Left hindlimb (tissue), 1 donor: ENCODE measurements at places on chromosomes 5 and 9.

DNA sequence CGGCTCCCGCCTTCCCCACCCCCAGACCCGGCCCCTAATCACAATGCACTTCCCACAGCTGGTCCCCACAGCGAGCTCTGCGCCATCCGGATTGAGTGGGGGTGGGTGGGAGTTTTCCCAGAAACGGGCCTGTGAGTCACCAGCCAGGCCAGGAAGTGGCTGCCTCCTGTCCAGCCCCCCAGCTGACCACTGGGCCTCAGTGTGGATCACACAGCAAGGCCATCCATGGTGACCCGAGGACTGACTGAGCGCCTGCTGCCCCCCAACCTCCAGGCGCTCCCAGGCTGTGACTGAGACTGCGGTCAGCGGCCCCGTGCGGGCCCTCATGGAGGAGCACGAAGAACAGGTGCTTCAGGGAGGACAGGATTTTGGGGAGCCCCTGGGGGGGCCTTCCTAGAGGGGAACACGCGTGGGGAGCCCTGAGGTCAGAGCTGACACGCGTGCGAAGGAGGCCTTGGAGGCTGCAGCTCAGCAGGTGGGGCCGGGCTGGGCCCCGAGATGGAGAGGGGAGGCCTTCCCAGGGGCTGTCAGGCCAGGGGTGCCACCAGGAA is 48.3 kb upstream of the EGFL7 start:
- peak; percentile 79 for DNase-seq

DNA sequence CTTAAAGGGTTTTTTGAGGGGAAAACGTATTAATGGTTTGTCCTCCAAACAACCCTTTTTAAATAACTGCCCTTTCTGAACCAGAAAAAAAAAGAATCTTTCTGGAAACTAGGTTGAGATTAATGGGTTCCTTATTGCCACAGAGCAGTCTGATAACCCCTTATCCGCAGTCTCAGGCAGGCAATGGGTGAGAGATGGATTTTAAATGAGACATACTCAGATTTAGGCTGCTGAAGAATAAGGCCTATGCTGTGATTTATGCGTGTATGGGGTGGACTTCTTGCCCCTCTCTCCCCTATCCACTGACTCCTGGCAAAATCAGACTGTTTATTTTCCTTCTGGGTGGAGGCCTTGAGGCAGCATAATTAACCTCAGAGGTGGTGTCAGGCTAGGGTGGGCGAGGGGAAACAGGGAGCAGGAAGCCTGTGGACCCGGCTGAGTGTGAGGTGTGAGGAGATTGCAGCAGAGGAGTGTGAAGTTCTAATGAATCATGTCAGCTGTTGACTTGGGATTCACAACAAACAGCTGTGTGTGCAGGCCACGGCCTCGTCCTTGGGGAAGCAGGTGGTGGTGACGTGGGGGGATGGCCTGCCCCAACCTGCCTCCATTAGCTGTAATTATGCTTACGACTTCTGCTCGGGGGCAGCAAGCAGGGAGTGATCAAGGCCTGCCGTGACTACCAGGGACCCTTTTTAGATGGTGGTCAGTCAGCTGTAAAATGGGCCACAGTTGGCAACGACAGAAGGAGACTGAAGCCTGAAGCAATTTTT is 196.4 kb downstream of the SEMA6A start:
- peak; percentile 54 for DNase-seq

- no peak for DNase-seq
Measured at GRCh38 chr5:37045703-37046102, 169.1 kb downstream of the NIPBL start.

GRCh38 chr9:27864644-27865438 is 291.6 kb upstream of the C9orf72 start:
- DNase-seq: peak; percentile 34

- DNase-seq: peak; percentile 87
Measured at GRCh38 chr9:35907711-35908503, 1.4 kb upstream of the SPAAR start.

- peak; percentile 88 for DNase-seq
Measured at GRCh38 chr5:33891788-33892619, at the start of gene ADAMTS12. TSS of gene ADAMTS12 (minus strand) at chr5:33891990. CDS start at chr5:33891856, 134 bp downstream.

DNA sequence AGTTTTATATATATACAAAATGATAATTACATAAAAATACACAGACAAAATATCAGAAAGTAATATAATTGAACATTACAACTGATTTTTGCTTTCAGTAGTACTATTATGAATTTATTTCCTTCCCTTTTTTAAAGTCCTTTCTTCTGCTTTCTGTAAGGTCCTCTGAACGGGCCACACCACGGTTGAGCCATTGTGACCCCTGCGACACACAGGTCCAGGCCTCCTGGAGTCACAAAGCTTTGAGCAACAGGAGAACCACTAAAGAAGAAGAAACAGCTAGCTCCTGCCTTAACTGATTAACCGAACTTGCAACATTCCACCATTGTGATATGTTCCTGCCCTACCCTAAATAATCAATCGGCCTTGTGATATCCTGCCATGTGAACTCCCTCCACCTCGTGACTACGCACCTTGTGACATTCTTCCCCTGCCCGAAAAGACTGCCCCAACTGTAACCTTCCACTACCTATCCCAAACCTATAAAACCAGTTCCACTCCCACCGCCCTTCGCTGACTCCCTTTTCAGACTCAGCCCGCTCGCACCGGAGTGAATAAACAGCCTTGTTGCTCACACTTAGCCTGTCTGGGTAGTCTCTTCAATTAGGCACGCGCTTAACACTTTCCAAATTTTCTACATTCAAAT is 375.0 kb upstream of the RFX3 start:
- no peak for DNase-seq

- DNase-seq: no peak
Measured at GRCh38 chr9:93254806-93255493, 71.0 kb downstream of the WNK2 start.

DNA sequence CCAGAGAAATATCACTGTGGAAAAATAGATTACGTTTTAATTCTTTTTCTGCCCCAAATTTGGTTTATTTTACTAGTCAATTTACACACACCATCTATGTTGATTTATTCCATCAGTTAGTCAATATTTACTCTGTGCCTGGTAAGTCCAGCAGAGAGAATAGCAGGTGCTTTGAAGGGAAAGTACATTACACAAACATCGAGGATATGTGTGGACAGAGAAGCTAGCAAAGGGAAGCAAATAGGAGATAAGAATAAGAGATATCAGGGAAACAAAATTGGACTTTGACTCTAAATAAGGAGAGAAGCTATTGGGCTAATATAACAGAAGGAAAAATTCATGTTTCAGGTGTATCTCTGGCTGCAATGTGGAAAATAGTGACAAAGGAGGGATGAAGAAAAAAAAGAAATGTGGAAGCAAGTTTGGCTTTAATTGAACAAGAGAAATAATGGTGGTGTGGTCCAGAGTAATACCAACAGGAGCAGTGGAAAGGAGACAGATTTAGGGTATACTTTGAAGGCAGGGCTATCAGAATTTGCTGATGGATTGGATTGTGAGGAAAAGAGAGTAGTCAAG is 587.7 kb upstream of the CDH6 start:
- DNase-seq: no peak

- no peak for DNase-seq
Measured at GRCh38 chr5:121053055-121053985, 589.2 kb downstream of the PRR16 start.

DNA sequence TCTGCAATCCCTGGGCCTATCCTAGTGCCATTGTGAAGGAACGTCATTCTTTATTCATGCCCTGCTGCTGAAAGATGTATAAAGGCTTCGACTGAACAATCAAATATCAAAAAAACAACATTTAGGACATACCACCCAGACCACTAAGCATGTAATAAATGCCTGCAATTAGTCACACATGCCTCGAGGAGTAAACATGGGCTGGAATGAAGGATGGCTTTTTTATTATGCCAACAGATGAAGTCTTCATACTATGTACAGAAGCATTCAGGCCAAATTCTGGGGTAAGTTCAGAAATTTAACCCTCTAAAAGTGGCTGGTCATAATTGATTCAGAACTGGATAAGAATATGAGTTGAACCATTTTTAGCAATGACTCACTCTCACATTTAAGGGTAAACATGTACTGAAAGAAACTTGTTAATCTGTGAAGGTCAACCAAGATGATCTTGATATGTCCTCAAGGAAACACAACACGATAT is 38.1 kb downstream of the FAM240B start:
- no peak for DNase-seq

GRCh38 chr5:1463326-1464095 is 18.3 kb upstream of the SLC6A3 start:
- no peak for DNase-seq

DNA sequence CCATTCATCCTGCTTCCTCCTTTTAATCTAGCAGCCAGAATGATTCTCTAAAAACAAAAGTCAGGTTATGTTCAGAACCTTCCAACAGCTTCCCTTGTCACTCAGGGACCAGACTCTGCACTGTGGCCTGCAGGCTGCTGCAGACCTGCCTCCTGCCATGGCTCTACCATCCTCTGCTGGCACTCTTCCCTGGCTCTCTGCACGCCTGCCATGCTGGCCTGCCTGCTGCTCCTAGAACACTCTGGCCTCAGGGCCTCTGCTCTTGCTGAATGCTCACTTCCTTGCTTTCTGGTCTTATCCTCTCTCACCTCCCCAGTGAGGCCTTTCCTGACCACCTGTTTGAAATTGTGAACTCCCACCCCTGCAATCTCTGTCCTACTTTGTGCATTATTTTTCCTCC is 149.4 kb downstream of the CD180 start:
- no peak for DNase-seq

DNA sequence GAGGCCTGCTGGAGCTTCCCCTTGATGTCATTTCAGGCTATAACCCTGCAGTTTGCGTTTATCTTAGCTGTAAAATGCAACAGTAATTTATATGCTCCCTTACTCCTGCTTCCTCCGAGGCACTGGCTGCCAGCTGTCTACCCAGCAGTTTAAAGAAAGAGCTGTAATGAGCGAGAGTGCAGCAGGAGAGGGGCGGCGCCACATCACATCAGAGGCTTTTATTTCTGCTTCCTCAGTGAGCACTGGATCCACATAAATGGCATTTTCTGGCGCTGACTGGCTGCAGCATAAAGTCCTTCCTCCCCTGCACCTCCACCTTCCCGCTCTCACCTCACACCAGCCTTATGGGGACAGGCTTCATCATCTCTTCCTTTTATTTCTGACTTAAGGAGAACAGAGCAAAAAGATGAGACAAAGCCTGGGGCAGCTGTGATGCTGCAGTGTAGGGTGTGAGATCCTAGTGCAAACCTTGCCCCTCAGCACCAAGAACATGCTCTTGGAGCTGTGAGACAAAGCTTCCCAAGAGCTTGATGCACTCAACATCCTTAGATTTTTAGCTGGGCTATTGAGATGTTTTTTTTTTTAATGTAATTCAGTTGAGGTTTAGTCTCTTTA is 829.6 kb upstream of the ZNF608 start:
- peak; percentile 66 for DNase-seq

GRCh38 chr5:41270423-41271251 is 57.3 kb upstream of the C6 start:
- DNase-seq: no peak

DNA sequence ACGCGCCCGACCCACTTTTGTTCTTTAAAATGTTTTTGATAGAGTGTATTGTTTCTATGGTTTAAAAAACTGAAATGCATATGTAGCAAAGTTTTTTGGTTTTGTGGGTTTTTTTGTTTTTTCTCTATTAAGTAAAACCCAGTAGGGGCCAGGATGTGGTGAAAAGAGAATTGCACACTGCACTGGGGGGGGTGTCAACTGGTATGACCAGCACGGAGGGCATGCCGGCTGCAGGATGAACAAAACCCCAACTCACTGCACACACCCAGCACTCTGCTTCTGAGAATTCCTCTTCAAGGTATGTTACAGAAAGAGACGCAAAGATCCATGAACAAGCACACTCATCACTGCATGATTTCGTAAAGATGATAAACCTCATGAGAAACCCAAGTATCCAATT is 75.0 kb downstream of the STK10 start:
- DNase-seq: no peak

- no peak for DNase-seq
Measured at GRCh38 chr9:121770415-121771273, 119.2 kb downstream of the DAB2IP start.

- DNase-seq: no peak
Measured at GRCh38 chr5:6083311-6083978, 294.9 kb downstream of the MED10 start.

GRCh38 chr5:5285906-5286305 is 136.6 kb upstream of the ICE1 start:
- DNase-seq: no peak

- DNase-seq: no peak
Measured at GRCh38 chr5:135951807-135952206, 3.0 kb downstream of the LECT2 start.

DNA sequence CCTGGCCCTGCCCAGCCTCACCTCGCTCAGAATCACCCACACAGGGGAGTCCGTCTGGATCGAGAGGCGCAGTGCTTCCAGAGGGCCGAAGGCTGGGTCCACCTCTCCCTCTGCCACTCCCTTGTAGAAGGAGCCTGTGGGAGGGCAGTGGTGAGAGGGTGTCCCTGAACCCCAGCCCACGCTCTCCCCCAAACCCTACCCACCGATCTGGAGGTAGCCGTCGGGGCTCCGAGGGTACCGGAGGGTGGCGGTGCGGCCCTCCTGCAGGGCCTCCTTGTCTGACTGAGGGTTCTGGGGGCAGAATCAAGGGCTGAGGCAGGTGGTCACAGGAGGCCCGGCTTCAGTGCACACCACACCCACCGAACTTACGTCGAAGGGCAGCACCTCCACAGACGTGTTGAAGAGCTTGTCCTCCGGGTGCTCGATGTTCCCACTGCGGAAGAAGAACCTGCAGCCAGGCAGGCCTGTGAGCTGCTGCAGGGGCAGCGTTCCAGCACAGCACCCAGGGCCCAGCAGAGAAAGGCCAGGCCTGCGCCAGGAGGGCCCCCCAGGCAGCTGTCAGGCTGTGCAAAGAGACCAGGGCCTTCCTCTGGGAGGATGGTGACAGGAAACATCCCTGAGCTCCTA is 4.5 kb downstream of the LTC4S start:
- DNase-seq: no peak

- no peak for DNase-seq
Measured at GRCh38 chr5:52731274-52732027, 56.3 kb upstream of the ITGA1 start.

GRCh38 chr9:10274988-10275387 is 337.8 kb downstream of the PTPRD start:
- no peak for DNase-seq

DNA sequence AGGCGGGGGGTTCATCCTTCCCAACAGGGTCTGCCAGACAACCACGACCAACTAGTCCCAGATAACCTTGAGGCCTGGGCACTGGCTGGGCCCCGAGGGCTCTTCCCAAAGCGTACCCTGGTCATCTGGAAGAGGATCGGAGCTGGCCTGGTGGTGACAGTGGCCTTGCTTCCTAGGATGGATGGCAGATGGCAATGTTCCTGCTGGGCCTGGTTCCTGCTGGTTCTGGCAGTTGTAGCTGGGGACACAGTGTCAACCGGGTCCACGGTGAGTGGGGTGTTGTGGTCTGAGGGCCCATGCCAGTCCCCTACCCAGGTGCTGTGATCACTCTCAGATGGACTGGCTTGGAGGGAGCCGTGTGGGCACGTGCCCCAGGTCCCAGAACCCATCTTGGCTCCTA is 2.0 kb downstream of the ADAMTSL2 start:
- no peak for DNase-seq
